Aorta (tissue), 5 donors: ENCODE measurements at places on chromosomes 13 and 19. TPM values are rescaled to one million over a fixed set of nuclear protein-coding genes. Genes with fewer than 3 reads are reported as not detected.

GRCh38 chr13:51959773-51960172, 51.5 kb downstream of the ATP7B start:
- no peak overlapping the region for H3K27ac ChIP-seq
- no peak overlapping the region for H3K4me3 ChIP-seq
- DNase-seq, result no peak
- H3K27me3 ChIP-seq, result no peaks in the 10 kb centered on the region
- H3K4me1 ChIP-seq, result no peaks in the 10 kb centered on the region
- no peaks in the 10 kb centered on the region for H3K36me3 ChIP-seq

- peak overlapping the region; percentile 61 for H3K27ac ChIP-seq
- H3K36me3 ChIP-seq, result no peaks in the 10 kb centered on the region
- no peaks in the 10 kb centered on the region for H3K4me1 ChIP-seq
- no peak overlapping the region for H3K4me3 ChIP-seq
- DNase-seq, result peak; percentile 85
These were observed 2.9 kb upstream of the FTL start for GRCh38 chr19:48962029-48962848.

DNA sequence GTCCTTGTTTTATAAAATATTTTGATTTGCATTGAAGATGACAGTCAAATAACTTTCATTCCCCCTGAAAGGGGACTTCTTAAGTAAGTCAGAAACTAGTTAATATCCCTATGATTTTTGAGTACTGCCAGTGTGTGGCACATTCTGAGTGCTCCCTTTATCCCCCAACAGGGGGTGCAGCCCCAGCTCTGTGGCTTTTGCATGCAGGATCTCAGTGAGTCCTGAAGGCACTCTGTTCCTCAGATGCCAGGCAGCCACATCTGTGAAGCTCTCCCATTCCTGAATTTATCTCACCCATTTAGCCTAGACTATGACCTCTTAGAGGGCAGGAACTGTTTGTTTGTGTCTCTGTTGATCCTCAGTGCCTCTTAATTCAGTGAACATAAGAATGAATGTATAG, 123.1 kb downstream of the CDK8 start:
- no peak for DNase-seq
- no peaks in the 10 kb centered on the region for H3K27me3 ChIP-seq
- no peak overlapping the region for H3K27ac ChIP-seq
- no peaks in the 10 kb centered on the region for H3K4me1 ChIP-seq
- H3K36me3 ChIP-seq, result no peaks in the 10 kb centered on the region

DNA sequence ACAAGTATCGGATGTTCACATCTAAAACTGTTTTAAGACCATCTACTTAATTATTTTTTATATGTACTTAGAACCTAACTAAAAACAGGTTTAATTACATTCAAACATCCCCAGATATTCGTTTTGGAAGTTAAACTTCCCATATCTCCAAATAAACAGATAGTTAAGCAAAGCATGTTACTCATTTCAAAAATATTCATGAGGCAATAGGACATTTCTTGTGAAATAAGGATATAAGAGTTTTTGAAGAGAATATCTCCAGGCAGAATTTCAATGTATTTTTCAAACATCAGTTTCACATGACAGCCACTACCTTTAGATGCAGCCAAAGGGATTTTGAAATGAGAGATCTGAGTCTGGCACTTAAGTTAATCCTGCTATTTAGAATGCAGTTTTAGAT, 697.5 kb downstream of the SLITRK1 start:
- H3K4me3 ChIP-seq, result no peak overlapping the region
- no peaks in the 10 kb centered on the region for H3K27me3 ChIP-seq
- DNase-seq, result no peak
- H3K4me1 ChIP-seq, result no peaks in the 10 kb centered on the region

GRCh38 chr19:34639491-34640085, 37.4 kb downstream of the SCGB2B2 start:
- H3K27me3 ChIP-seq, result peaks cover 2% of the 10 kb centered on the region
- no peaks in the 10 kb centered on the region for H3K36me3 ChIP-seq
- no peaks in the 10 kb centered on the region for H3K4me1 ChIP-seq

GRCh38 chr13:43755844-43756243, 30.9 kb downstream of the ENOX1 start:
- no peak for DNase-seq
- H3K36me3 ChIP-seq, result no peaks in the 10 kb centered on the region
- H3K27me3 ChIP-seq, result no peaks in the 10 kb centered on the region
- no peak overlapping the region for H3K4me3 ChIP-seq

- DNase-seq, result peak; percentile 90
- H3K27me3 ChIP-seq, result no peaks in the 10 kb centered on the region
- H3K27ac ChIP-seq, result peak overlapping the region; percentile 47
- no peaks in the 10 kb centered on the region for H3K4me1 ChIP-seq
These were observed 1.1 kb downstream of the KEAP1 start for GRCh38 chr19:10501971-10502523.

DNA sequence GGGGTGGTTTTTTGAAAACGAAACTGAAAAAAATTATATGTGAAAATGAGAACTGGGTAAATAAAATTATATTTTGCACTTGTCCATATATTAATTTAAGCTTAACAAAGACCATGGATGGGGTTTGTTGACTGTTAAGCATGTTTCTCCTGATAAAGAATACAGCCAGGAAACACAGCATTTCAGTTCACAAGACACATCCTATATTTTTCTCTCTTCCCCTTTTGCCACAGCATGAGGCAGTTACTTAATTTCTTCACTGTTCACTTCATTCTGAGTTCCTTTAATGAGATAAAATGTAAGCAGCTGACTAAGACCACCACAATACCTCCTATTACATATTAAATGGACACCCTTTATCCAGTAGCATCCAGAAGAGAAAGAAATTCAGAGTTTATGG, 64.0 kb downstream of the RXFP2 start:
- no peak overlapping the region for H3K27ac ChIP-seq
- H3K36me3 ChIP-seq, result no peaks in the 10 kb centered on the region
- DNase-seq, result no peak
- no peak overlapping the region for H3K4me3 ChIP-seq

DNA sequence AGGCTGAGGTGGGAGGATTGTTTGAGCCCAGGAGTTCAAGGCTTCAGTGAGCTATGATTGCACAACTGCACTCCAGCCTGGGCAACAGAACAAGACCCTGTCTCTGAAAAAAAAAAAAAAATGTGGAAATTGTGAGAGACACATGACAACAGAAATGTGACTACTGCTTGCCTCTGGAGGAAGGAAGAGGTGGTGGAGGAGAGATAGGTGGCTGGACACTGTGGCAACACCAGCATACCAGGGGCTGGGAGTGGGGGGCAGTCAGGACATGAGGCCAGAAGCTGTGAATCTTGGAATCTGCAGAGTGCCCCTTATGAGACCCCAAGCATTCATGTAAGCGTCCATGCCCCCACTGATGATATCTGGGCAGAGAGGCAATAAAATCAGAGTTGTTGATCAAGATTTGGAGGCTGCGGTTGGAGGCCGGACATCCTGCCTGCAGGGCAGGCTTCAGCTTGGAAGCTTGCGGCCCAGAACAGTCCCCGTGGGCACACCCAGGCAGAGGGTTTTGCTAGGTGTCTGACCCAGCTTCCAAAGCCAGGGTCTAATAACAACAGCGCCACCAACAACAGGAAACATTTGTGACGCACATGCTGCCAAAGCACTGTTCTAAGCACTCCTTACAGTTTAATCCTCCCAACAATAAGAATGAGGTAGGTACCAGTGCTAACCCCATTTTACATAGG, 16.9 kb downstream of the FAM187B start:
- H3K27me3 ChIP-seq, result no peaks in the 10 kb centered on the region
- DNase-seq, result no peak
- H3K27ac ChIP-seq, result no peak overlapping the region
- H3K36me3 ChIP-seq, result no peaks in the 10 kb centered on the region
- H3K4me3 ChIP-seq, result no peak overlapping the region

DNA sequence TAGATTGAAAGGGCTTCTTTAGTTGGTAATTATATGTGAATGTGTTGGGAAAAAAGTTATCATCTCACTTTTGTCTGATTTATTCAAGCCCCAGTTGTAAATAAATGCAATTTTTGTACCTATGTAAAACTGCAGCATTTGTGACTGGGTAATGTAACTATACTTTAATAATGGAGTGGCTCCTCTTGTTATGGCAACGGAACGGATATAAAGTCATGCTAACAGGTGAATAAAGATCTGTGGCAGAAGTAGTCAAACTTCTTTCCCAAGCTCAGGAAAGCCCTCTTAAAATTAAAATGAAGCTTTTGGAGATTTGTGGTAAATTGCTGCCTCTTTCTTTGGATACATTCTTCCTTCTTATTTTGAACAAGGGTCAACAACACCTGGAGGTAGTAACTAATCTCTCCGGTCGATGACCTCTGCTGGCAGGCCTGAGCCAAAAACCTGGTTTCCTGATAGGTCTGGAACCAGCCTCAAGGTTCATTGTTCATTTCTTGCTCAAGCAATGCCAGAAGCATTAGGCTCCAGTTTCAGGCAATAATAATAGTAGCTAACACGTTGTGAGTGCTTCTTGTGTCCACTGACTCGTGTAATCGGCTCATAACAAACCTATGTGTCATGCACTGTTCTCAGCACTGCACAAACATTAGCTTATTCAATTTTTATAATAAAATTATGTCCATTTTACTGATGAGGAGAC, 313.4 kb upstream of the DACH1 start:
- H3K27me3 ChIP-seq, result no peaks in the 10 kb centered on the region
- no peaks in the 10 kb centered on the region for H3K36me3 ChIP-seq
- no peaks in the 10 kb centered on the region for H3K4me1 ChIP-seq
- DNase-seq, result no peak

GRCh38 chr13:21465710-21466160, 6.6 kb upstream of the ZDHHC20 start:
- H3K27ac ChIP-seq, result no peak overlapping the region
- no peaks in the 10 kb centered on the region for H3K4me1 ChIP-seq
- no peak overlapping the region for H3K4me3 ChIP-seq
- no peak for DNase-seq

GRCh38 chr13:111629457-111629856, 309.0 kb downstream of the TEX29 start:
- no peaks in the 10 kb centered on the region for H3K27me3 ChIP-seq
- H3K36me3 ChIP-seq, result no peaks in the 10 kb centered on the region
- no peak overlapping the region for H3K4me3 ChIP-seq
- H3K27ac ChIP-seq, result no peak overlapping the region

- no peak overlapping the region for H3K27ac ChIP-seq
- no peaks in the 10 kb centered on the region for H3K27me3 ChIP-seq
- H3K4me1 ChIP-seq, result no peaks in the 10 kb centered on the region
- H3K36me3 ChIP-seq, result no peaks in the 10 kb centered on the region
- DNase-seq, result peak; percentile 34
- H3K4me3 ChIP-seq, result no peak overlapping the region
These were observed 93.6 kb downstream of the SOX1 start for GRCh38 chr13:112160558-112160957.

DNA sequence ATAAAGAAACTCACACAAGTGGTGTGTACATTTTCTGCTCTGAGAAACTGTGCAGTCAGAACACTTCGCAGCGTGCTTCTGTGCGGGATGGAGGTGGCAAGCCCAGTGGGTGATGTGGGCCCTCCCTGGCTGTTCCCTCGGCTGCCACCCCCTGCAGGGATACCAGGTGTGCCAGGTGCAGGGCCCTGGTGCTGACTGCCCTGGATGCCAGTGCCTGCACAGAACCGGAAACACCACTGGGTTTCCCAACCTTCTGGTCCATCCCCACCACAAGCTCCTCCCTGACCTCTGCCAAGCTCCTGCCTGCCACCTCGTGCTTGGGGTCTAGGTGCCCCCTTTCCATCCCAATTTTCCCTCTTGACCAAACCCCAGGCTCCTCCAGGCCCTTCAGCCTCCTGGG, 81.9 kb upstream of the MCF2L start:
- no peak overlapping the region for H3K27ac ChIP-seq
- H3K4me1 ChIP-seq, result no peaks in the 10 kb centered on the region
- no peaks in the 10 kb centered on the region for H3K36me3 ChIP-seq
- H3K27me3 ChIP-seq, result no peaks in the 10 kb centered on the region
- no peak for DNase-seq

- H3K27me3 ChIP-seq, result no peaks in the 10 kb centered on the region
- H3K4me3 ChIP-seq, result no peak overlapping the region
- H3K27ac ChIP-seq, result no peak overlapping the region
- no peak for DNase-seq
- H3K4me1 ChIP-seq, result no peaks in the 10 kb centered on the region
- peaks cover 2% of the 10 kb centered on the region for H3K36me3 ChIP-seq
These were observed 119.0 kb downstream of the MYCBP2 start for GRCh38 chr13:77207943-77208342.

- H3K27ac ChIP-seq, result no peak overlapping the region
- H3K4me1 ChIP-seq, result no peaks in the 10 kb centered on the region
- H3K4me3 ChIP-seq, result no peak overlapping the region
- no peaks in the 10 kb centered on the region for H3K36me3 ChIP-seq
- H3K27me3 ChIP-seq, result no peaks in the 10 kb centered on the region
These were observed 53.1 kb upstream of the SERPINE3 start for GRCh38 chr13:51286135-51287002.

- H3K4me1 ChIP-seq, result no peaks in the 10 kb centered on the region
- no peaks in the 10 kb centered on the region for H3K36me3 ChIP-seq
- DNase-seq, result no peak
- H3K4me3 ChIP-seq, result no peak overlapping the region
These were observed 101.4 kb downstream of the STK24 start for GRCh38 chr13:98475522-98475921.

DNA sequence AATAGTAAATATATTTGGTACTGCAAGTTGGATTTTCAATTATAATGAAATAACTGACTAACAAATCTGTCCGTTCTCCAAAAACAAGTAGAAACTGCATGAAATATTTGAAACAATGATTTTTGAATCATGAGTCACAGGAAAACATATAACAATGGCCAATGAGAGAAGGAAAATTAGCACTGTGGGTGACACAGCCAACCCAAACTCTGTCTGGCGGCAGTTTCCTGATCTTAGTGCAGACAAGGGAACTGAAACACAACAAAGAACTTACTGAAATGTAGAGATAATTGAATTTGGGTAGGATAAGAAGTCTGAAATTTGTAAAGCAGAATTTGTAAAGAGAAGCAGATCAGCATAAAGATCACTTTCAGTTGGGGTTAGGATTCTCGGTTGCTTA, 2743.3 kb upstream of the PCDH20 start:
- DNase-seq, result no peak
- H3K27ac ChIP-seq, result no peak overlapping the region
- no peaks in the 10 kb centered on the region for H3K4me1 ChIP-seq
- H3K27me3 ChIP-seq, result no peaks in the 10 kb centered on the region
- no peaks in the 10 kb centered on the region for H3K36me3 ChIP-seq

GRCh38 chr13:52650731-52651130, 1.9 kb upstream of the SUGT1 start:
- H3K27ac ChIP-seq, result no peak overlapping the region
- no peak for DNase-seq
- no peaks in the 10 kb centered on the region for H3K27me3 ChIP-seq
- no peak overlapping the region for H3K4me3 ChIP-seq
- no peaks in the 10 kb centered on the region for H3K36me3 ChIP-seq
- peaks cover 2% of the 10 kb centered on the region for H3K4me1 ChIP-seq

LGALS4 gene
- total RNA-seq, result 0.51 TPM

ATP7B gene
- total RNA-seq, result 9.7 TPM

TDRD3 gene
- total RNA-seq, result 44.3 TPM
